ENCODE measurements at places on chromosomes 2 and 18. TPM values are rescaled to one million over a fixed set of nuclear protein-coding genes. Genes with fewer than 3 reads are reported as not detected.

Gene ZNF512
- total RNA-seq = 63.3 TPM

- no peak for DNase-seq
Measured at GRCh38 chr2:127589358-127589757, 53.9 kb downstream of the MYO7B start.

- DNase-seq = no peak
Measured at GRCh38 chr2:156447761-156448160, 11.6 kb downstream of the GPD2 start.

Gene GPR45
- total RNA-seq = not detected

DNA sequence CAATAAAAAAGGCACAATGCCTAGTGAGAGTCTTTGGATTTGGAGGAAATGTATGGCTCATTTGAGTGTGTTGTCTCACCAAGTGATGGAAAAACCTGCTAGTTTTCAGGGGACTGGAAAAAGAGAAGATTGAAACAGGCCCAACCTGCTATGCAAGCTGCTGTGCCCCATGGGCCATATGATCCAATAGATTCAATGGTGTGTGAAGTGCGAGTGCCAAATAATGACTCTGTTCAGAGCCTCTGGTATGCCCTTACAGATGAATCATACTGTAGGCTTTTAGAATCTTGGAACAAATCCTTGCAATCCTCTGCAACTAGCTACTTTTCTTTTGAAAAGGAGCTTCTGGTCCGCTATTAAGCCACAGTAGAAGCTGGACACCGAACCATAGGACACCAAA lies 529.8 kb upstream of the CNTNAP5 start:
- DNase-seq = no peak

GRCh38 chr2:157684940-157685466 lies 56.3 kb upstream of the ACVR1C start:
- DNase-seq = no peak

Gene ESCO1
- 27.7 TPM for total RNA-seq

DNA sequence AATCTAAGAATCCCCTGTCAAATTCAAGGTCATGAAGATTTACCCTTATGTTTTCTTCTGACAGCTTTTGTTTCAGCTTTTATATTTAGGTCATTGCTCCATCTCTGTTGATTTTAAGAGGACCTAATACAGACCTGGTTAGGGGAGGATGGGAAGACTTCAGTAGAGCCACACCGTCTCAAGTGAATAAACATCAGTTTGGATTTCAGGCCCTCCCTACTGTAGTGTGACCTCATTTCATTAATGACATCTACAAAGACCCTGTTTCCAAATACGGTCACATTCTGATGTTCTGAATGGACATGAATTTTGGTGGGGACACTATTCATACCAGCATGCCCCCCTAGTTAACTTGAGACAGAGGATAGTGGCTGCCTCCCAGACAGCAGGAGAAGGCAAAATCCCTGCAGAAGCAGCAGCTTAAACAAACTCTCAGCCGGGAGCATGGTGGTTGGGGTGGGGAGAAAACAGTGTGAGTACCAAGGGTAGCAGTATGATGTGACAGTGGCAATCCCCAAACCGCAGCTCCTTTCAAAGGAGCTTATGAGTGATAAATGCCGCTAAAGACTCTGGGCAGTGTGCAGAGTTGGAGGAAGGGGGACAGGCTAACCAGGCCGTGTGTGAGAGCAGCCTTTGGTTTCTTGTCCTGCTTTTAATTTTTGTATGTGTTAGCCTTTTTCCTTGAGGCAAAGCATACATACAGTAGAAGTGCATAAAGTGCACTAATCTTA lies 65.9 kb upstream of the TNP1 start:
- no peak for DNase-seq

Gene ZNF521
- total RNA-seq = 3.3 TPM

DNA sequence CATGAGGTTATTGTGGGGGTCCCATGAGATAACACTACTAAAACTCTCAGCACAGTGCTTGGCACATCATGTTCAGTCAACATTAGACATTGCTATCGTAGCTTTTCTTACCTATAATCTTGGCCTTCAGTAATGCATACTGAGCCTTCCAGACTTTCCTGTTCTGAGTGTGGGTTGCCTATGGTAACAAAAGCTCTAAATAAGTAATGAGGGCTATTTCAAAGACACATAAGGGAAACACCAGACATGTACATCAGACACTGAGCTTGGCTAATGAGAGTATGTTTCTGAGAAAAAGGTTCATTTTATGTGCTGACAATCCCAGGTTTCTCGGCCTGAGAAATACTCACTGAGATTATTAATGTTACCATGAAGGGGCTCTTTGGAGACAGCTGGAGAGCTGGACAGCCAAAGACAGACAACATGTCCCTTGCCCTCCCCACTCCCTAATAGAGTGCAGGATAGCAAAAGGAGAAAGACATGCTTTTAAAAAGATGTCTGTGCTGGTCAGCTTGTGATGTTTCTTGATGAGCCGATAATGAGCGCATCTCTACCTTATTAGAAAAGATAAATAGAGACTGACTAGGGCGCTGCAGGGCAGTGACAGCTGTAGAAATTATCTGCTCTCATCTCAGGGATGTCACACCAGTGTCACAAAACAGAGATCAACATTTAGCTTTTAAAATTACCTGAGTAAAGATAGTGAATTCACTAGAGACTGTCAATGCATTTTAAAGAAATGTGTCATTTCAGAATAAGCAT lies 25.4 kb downstream of the POLE4 start:
- DNase-seq = no peak

DNA sequence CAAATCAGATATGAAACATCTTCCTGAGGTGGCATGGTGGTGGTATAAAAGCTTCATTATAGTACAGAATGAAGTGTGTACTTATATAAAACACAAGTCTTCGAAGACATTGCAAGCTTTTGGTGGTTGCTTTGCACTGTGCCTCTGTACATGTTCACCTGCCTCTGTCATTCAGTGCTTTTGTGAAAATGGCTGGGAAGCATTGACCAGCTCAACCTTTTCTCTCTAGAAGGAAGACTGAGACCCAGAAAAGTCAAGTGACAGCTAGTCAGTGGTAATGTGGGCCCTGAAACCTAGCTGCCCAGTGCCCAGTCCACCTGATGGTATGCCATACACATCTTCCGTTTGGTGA lies 12.1 kb downstream of the ITGA6 start:
- DNase-seq = no peak

Gene SATB2
- total RNA-seq = 2.6 TPM

Gene CACNB4
- total RNA-seq = 0.33 TPM

DNA sequence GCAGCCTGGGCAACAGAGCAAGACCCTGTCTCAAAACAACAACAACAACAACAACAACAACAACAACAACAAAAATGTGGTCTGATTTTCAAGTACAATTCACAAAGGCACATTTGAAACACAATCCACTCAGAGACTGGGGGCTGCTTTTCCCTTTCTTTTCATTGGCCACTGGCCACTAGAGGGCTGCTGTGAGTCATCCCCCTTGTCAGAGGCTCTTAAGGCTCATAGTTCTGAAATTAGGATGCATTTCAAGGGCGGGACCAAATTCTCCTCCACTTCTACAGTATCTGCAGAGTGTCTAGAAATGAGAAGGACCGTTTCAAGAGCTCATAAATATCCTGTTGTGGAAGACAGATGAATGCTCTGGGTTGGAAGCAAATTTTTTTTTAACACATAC lies 285.4 kb downstream of the NRXN1 start:
- peak; percentile 17 for DNase-seq

Gene RANBP2
- total RNA-seq = 71.6 TPM

DNA sequence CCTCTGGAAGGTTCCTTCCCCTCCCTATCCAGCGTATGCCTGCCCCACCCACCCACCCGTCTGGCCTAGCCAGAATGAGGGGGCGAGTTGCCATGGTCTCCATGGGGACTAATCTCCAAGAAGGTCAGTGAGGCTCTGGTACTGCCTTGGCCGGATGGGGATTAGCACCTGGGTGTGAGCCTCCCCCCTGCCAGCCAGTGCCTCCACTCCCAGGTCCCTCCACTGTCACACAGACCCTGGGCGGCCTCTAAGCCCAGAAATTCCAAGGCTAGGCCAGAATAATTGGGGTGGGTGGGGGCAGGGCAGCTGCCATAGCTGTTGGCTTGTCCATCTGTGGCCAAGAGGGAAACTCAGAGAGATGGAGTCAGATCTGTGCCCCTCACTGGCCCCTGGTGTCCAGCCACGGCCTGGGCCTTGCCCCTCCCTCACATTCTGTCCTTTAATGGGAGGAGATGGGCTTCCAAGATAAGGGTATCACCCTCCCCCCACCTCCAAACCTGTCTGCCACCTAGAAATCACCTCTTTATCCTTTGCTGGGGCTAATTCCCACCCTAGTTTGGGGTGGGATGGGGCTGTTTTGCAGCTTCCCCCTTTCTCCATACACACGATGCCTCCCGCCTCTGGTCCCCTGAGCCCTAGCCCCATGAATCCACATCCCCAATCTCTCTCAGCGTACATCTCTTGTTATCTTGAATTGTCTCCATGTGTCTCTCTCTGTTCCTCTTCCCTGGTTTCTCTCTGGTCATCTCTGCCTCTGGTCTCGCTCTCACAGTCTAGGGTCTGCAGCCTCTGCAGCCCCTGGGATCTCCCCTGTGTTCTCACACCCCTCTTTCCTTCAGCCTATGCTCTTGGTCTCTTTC lies 6.0 kb upstream of the CRYBA2 start:
- DNase-seq = no peak

DNA sequence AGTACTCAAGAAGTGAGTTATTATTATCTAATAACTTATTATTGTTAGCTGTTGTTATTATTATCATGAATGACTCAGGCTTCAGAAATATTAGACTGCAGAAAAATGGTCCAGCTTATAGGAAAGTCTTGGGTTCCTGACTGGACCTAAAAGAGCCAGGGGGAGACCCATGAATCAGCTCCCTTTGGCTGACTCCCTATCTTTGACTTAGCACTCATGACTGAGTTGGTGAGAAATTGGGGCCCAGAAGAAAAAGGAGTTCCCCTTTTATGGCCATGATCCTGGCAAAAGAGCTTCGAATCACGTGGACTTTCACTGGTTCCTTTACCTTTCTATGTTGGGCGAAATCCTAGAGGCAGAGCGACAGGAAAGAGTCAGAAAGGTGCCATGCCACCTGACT lies 145.8 kb downstream of the MYO3B start:
- DNase-seq = no peak

- DNase-seq = no peak
Measured at GRCh38 chr18:22296304-22296703, 121.4 kb downstream of the CTAGE1 start.

DNA sequence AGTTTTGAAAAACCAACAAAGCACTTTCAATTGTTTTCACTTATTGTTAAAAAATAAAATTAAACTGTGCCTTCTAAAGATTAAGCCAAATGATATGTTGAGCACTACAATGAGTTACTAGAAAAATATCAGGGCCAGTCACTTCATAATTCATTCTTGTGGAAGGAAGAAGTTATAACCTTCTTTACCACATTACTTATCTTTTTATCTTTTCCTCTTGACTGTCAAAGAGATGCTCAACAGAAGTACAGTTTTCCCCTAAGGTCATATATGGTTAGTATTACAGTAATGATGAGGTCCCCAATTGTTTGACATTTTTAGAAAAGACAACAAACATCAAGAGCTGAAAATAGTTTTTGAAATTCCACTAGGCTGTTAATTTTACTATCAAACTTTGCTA lies 9.4 kb downstream of the PELI1 start:
- no peak for DNase-seq

GRCh38 chr18:25341831-25342230 lies 10.1 kb downstream of the ZNF521 start:
- DNase-seq = no peak

Gene HOXD10
- total RNA-seq = 0.26 TPM

DNA sequence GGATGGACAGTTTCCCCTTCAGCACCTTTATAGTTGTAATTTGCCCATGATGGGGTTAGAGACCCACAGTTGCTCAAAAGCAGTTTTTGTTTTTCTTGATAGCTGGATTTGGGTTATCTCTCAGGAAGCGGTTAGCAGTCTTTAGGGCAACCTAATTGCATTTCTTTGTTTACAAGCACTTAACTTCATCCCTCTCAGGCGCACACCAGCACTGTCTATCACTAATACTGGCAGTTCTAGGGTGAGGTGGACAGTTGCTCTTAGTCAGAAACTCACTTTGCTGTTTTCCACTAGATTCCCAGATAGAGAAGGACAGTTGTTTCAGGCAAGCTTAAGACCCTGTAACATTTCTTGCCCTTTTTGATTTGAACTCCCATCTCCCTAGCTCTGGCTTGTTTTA lies 146.0 kb downstream of the AGAP1 start:
- DNase-seq = no peak

- peak; percentile 46 for DNase-seq
Measured at GRCh38 chr18:54254265-54254758, 15.0 kb upstream of the POLI start.

DNA sequence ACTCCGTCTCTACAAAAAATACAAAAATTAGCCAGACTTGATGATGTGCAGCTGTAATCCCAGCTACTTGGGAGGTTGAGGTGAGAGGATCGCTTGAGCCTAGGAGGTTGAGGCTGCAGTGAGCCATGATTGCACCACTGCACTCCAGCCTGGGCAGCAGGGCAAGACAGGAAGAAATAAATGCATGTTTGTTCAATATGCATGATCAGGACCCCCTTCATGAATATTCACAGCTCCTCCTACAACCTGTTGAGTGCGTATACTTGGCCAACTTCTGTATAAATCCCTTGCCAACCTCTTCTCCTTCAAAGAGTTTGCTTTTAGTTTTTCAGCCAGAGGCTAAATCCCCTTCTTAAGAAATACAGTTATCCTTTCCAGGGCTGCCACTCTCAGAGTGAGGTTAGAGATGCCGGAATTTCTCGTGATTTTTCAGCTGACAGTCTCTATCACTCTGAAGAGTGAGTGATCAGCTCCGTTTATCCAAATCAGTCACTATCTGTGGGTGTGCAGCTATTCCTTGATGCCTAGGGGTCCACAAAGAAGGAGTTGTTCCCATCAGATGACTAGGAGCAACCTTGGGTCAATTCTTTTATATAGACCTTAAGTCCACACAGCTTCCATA lies 39.2 kb downstream of the FAM161A start:
- no peak for DNase-seq
